ENCODE measurements at places on chromosomes 1 and 21. TPM values are rescaled to one million over a fixed set of nuclear protein-coding genes. Genes with fewer than 3 reads are reported as not detected.

C1orf105 gene
- not detected for total RNA-seq

LIN28A gene
- total RNA-seq, result not detected

HMCN1 gene
- total RNA-seq, result 2.6 TPM

ANKRD45 gene
- 0.28 TPM for total RNA-seq

IL12RB2 gene
- total RNA-seq, result 5.0 TPM

SPRR2G gene
- not detected for total RNA-seq

SPRR2B gene
- not detected for total RNA-seq
